Posterior vena cava (tissue), 2 donors: ENCODE measurements at places on chromosomes 7 and 10.
A peak's percentile ranks its signal among the peaks of the same experiment; 100 is the strongest.

DNA sequence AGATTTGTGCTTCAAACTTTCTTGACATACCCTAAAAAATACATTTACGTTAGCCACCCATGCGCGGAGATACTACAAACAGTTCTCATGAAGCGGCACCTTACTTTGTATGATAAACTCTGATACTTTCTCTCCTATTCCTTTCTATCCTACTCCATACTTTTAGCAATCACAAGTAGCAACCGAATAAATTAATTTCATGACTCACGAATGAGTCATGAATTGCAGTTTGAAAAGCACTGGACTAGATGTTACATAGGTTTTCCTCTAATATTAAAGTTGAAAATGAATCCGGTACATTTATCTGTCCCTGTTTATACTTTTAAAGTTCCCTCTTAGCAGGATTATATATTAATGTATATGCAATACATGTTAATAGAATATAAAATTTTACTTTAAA lies 67.6 kb downstream of the CUBN start:
- no peak for DNase-seq

- no peak for DNase-seq
Measured at GRCh38 chr10:93461807-93462178, 20.3 kb downstream of the MYOF start.

GRCh38 chr10:62814756-62815380 lies 1.3 kb downstream of the EGR2 start:
- DNase-seq: peak; percentile 85

- no peak for DNase-seq
Measured at GRCh38 chr7:43302211-43302711, 189.8 kb downstream of the HECW1 start.

GRCh38 chr7:83807774-83808173 lies 158.8 kb upstream of the SEMA3E start:
- DNase-seq: no peak

- DNase-seq: no peak
Measured at GRCh38 chr10:117536866-117537435, 5.6 kb upstream of the EMX2 start.

GRCh38 chr10:43127442-43127841 lies 10.8 kb upstream of the CSGALNACT2 start:
- no peak for DNase-seq

GRCh38 chr10:60170250-60170649 lies 219.4 kb downstream of the ANK3 start:
- no peak for DNase-seq

DNA sequence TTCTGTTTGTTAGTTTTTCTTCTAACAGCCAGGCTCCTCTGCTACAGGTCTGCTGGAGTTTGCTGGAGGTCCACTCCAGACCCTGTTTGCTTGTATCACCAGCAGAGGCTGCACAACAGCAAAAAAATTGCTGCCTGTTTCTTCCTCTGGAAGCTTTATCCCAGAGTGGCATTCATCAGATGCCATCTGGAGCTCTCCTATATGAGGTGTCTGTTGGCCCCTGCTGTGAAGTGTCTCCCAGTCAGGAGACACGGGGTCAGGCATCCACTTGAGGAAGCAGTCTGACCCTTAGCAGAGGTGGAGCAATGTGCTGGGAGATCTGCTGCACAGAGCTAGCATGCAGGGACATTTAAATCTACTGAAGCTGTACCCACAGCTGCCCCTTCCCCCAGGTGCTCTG lies 26.7 kb upstream of the CROT start:
- no peak for DNase-seq

DNA sequence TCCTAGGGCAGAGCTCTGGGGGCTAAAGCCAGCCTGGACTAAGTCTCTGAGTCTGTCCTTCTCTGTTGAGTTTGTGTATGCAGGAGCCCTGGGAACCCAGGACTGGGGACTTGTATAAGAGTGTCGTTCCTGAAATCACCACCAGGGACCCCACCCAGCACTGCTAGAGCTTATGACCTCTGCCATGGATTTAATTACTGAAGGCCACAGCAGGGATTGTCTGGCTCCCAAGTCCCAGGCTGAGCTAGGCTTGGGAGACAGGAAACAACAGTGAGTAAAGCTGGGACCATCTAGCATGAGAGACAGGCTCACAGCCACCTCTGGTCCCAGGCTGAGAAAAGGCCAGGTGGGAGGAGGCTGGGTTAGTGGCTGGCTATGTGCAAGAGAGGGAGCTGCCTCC lies 1.4 kb upstream of the TSPAN15 start:
- DNase-seq: no peak

GRCh38 chr7:2717293-2718261 lies 29.6 kb downstream of the AMZ1 start:
- no peak for DNase-seq

DNA sequence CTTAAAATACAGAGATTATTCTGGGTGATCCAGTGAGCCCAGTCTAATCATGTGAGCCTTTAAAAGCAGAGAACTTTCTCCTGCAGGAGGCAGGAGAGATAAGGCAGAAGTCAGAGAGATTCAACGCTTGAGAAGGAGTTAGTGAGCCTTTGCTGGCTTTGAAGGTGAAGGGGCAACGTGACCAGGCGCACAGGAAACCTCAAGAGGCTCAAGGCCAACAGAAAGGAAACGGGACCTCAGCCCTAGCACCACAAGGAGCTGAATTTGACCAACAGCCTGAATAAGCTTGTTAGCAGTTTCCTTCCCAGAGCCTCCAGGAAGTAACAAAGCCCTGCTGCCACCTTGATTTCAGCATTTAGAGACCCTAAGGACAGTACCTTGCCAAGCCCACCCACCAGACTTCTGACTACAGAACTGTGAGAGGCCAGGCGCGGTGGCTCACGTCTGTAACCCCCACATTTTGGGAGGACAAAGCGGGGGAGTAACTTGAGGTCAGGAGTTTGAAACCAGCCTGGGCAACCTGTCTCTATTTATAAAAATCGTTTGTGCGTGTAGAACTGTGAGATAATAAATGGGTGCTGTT lies 87.3 kb upstream of the KAT6B start:
- no peak for DNase-seq

GRCh38 chr7:122762071-122762470 lies 59.3 kb upstream of the RNF148 start:
- DNase-seq: no peak

DNA sequence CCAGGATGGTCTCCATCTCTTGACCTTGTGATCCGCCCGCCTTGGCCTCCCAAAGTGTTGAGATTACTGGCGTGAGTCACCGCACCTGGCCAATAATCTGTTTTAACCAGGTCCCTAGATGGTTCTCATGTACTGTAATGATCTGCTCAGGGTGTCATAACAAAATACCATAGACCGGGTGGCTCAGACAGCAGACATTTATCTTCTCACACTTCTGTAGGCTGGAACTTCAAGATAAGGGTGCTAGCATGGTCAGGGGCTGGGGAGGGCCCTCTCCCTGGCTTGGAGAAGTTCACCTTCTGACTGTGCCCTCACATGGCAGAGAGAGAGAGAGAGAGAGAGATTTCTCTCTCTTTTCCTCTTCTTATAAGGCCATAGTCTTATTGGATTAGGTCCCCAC lies 279.4 kb upstream of the LYZL1 start:
- no peak for DNase-seq

DNA sequence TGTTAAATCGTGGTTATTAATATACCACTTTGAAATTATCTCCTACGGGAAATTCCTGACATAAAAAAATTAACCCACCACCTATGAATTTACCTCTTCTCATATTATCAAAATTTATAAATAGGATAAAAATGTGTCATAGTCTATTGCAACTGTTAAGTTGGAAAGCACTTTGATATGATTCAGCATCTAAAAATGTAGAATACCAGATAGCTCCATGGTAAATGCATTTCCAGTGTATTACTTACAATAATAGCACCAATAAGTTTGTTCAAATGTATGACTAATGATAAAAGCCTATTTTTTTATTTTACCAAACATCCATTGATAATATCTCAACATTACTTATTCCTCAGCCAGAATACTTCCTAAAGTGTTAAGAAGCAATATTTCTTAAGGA lies 13.6 kb upstream of the KCND2 start:
- DNase-seq: no peak

GRCh38 chr7:116797612-116798011 lies 64.8 kb upstream of the CAPZA2 start:
- DNase-seq: no peak

DNA sequence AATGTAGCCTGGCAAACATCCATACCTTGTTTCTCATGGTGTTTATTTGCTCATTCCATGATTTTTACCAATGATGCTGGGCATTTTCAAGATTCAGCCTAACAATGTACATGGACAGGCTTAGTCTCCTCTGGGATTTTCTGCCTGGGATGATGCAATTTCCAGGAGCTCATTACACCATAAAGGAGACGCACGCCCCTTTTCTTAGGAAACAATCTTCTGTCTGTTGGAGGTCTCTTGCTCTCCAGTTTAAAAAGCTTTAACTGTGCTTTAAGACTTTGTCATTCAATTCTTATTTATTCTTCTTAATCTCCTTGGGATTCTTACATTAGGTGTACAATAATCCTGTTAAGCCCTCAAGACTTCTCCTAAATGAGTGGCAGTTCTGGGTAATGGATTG lies 150.3 kb upstream of the NRP1 start:
- no peak for DNase-seq

DNA sequence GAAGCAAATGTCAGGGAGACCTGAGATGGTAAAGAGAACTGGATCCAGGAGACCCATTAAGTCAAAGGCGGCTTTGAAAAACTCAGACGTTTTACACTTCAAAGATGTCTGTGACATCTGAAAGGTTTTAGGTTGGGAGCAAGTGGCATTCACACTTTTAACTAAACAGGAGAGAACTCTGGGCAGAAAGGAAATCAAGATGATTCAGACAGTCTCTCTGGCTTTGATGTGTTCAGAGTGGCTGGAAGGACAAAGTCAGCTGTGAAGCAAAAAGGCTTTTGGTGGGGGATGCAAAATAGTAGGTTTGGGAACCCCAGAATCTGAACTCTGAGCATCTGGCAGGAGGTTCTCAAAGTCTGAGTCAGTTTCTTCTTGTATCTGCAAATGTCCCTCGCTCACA lies 66.6 kb downstream of the PRKCQ start:
- DNase-seq: no peak

- DNase-seq: no peak
Measured at GRCh38 chr7:104767826-104768536, 246.0 kb upstream of the KMT2E start.

GRCh38 chr7:6316226-6316625 lies 43.8 kb upstream of the CYTH3 start:
- DNase-seq: no peak
